ENCODE measurements at places on chromosomes 6 and 20.

GRCh38 chr6:9514146-9514545, 900.7 kb downstream of the TFAP2A start:
- no peak for DNase-seq

DNA sequence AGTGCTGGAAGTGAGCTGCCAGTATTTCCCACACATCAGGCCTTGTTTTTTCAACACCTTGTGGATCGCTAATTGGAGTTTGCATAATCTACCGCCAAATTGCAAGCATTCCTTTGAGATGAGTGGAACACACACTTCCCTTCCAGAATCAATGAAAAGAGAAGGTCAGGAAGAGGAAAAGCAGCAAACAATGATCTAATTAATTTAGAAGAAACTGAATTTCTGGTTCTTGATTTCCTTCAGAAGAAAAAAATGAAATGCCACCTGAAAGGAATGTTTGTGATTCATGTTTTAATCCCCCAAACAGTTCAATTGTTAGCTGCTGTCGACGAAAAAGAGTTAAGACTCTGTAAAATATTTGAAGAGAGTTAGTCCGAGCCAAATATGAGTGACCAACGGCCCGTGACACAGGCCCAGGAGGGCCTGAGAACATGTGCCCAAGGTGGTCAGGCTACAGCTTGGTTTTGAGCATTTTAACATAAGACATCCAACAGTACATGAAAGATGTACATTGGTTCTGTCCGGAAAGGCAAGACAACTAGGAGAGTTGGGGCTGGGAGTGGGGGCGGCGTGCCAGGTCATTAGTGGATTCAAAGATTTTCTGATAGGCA, 182.3 kb downstream of the MTFR2 start:
- no peak for DNase-seq

GRCh38 chr6:5457041-5457440, 195.7 kb downstream of the FARS2 start:
- no peak for DNase-seq

DNA sequence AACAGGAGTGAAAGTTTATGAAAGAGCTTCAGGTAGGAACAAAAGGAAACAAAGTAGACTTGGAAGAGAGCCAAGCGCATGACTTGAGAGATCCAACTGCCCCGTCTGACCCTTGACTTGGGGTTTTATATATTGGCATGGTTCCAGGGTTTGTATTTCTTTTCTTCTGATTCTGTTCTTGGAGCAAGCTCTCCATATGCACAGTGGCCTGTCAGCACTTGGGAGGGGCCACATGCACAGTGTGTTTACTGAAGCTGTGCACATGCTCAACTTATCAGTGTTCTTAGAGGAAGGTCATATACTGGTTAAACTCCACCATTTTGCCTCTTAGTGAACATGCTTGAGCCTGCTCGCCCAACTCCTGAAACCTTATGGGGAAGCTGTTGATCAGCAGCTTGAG, 953.7 kb downstream of the TFAP2A start:
- DNase-seq = no peak

DNA sequence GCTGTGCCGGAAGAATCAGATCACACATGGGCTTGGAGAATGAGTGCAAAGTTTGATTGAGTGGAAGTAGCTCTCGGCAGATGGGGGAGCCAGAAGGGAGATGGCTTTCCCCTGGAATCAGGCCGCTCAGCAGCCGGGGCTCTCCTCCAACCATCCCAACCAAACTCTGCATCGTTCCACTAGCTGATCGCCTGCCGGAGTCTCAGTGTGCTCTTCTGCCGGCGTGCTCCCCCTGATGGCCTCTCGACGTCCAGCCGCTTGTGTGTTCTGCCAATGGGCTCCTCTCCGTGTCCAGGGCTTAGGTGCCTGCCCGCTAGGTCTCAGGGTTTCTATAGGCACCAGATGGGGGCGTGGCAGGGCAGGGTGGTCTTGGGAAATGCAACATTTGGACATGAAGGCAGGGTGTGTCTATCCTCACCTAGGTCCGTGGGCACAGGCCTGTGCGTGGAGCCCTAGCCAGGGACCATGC, 4.9 kb upstream of the BIRC7 start:
- DNase-seq = no peak

- no peak for DNase-seq
These were observed 181.2 kb upstream of the SHLD1 start for GRCh38 chr20:5569021-5569420.

DNA sequence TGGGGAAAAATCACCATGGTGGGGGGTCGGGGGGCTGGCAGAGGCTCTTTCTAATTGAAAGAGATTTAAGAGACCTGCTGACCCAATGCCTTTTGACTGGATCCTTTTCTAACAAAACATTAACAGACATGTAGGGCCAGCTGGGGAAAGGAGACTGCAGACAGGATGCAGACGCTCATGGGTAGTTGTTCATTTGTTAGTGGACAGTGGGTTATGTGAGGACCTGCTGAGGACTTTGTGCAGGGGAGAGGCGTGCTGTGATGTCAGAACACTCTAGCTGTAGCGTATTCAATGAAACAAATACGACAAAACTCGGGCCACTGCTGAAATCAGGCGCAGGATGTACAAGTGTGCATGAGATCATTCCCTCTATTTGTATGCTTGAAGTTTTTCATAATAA, 1.2 kb downstream of the IP6K3 start:
- no peak for DNase-seq

DNA sequence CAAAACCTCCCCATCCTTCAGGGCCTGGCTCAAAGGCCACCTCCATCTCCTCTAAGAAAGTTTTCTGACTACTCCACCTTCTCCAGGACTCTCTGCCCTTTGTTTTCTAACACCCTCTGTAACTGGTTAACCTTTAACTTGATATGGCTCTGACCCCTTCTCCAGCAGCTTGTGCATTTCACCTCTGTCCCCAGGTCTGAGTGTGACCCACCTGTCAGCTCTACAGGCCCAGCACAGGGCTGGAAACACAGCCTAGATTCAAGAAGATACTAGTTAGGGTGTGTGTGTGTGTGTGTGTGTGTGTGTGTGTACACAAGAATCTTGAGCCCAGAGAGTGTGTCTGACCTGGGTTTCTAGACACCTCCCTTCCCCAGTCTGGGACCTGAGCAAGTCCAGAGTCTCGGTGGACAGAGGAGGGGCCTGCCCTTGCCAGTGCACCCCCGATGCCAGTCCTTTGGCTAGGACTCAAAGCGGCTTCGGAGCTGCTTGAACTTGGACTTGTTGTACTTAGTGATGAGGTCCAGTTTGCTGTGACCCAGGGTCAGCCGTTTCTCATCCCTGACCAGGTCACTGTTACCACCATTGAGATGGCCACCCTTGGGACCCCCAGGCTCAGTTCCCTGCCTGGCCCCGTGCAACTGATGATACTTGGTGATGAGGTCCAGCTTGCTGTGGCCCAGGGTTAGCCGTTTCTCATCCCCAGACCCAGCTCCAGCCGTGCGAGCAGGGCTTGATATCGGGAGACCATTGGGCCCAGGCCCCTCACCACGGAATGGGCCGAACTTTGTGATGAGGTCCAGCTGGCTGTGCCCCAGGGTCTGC, 1.7 kb upstream of the EIF6 start:
- no peak for DNase-seq

- DNase-seq = no peak
These were observed 59.0 kb downstream of the RIN2 start for GRCh38 chr20:19817017-19817416.

GRCh38 chr20:20362774-20363433, 5.0 kb upstream of the INSM1 start:
- DNase-seq = no peak

GRCh38 chr6:37967651-37968050, 148.1 kb downstream of the ZFAND3 start:
- DNase-seq = no peak

- DNase-seq = no peak
These were observed 703 bp downstream of the EPHA7 start for GRCh38 chr6:93418408-93419303.

GRCh38 chr20:36613974-36614373, 8.4 kb downstream of the RAB5IF start:
- DNase-seq = no peak

GRCh38 chr6:30319146-30319835, 7.4 kb upstream of the TRIM39 start:
- no peak for DNase-seq

- no peak for DNase-seq
These were observed 54.0 kb downstream of the IL20RA start for GRCh38 chr6:136990754-136991153.

- no peak for DNase-seq
These were observed 245.0 kb downstream of the RFPL4B start for GRCh38 chr6:112592159-112592558.

DNA sequence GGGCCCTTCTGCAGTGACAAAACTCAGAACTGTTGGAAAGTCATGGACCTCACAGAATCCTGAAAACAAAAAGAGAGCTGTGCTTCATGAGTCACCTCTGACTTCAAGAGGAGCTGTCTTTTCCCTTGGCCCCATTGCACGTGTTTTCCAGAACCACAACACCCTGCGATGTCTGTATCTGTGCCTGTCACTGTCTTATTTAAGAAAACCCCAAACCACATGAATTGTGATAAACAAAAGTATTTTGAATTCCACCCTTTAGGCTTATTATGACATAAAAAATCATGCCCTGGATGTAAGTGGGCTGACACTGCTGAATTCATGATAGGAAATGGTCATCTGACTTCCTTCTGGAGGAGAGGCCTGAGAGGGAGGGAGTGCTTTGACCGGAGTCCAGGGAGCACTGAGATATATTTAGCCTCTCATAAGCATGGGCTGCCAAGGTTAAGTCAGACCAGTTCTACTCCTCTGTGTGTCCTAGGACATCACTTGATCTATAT, 96.4 kb upstream of the DUSP22 start:
- DNase-seq = no peak

DNA sequence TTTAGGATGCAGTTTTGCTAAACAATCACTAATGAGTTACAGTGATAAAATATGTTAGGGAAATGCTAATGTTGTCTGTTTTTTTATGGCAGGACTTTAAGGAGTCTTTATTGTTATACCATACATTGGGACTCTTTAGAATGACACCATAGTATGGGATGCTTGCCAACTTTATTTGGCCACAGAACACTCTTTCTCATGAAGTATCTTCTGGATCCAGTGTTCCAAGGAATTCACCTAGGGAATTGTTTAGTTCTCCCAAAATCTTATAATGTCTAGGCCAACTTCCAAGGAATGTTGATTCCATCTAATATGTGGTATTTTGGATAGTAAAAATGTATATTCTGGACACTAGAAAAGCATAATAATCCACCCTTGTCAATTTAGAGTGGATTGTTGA, 3.3 kb downstream of the RIN2 start:
- DNase-seq = no peak

DNA sequence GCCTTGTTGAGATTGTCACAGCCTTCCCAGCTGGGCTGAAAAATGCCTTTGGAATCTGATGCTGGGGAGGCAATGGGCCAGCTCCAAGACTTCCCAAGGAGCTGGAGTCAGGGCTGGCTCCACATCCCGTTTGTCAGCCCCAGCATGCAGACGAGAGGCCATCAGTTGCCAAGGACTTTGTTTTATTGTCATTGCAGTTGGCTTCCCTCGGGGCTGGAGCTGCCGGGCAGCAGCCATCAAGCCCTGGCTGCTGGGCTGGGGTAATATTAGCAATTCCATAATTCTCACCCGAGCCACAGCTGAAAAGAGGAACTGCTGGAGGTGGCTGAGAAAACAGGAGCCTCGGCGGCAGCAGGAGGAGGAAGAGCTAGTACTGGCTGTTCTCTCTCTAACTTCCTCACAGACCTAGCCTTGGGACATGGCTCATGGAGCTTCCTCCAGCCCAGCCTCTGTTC, 182.5 kb downstream of the CDC5L start:
- no peak for DNase-seq
